ENCODE measurements at places on chromosomes 11 and 22.

GRCh38 chr11:8099291-8099899 lies 18.4 kb downstream of the TUB start:
- DNase-seq: peak; percentile 84

GRCh38 chr11:390175-390574 lies 3.8 kb upstream of the PKP3 start:
- DNase-seq: no peak

- DNase-seq: no peak
These were observed 102.6 kb downstream of the PLEKHA7 start for GRCh38 chr11:16911658-16912057.

DNA sequence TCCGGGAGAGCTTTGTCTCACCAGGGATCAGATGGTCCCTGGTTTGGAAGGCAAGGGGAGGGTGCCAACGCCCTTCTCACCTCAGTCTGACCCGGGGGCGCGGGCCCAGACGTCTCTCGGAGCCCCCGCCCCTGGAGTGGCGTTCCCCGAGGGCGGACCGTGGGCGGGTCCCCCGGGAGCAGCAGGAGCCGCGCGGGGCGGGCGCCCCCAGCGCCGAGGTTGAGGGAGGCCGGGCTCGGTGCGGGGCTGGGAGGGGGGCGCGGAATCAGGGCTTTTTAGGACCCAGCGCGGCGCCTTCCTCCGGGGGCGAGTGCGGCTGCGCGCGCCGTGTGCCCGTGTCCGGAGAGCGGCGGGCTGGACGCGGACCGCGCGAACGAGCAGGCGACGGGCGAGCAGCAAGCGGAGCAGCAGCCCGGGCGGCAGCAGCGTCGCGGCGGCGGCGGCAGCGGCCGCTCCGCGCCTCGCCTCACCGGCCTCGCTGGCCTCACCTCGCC lies at the start of gene KCNC1:
Gene KCNC1, plus strand, starts transcription at position 364 of the 494 bp plus-strand sequence. CDS start 1,222 bp downstream, outside the sequence.
- peak; percentile 53 for DNase-seq

DNA sequence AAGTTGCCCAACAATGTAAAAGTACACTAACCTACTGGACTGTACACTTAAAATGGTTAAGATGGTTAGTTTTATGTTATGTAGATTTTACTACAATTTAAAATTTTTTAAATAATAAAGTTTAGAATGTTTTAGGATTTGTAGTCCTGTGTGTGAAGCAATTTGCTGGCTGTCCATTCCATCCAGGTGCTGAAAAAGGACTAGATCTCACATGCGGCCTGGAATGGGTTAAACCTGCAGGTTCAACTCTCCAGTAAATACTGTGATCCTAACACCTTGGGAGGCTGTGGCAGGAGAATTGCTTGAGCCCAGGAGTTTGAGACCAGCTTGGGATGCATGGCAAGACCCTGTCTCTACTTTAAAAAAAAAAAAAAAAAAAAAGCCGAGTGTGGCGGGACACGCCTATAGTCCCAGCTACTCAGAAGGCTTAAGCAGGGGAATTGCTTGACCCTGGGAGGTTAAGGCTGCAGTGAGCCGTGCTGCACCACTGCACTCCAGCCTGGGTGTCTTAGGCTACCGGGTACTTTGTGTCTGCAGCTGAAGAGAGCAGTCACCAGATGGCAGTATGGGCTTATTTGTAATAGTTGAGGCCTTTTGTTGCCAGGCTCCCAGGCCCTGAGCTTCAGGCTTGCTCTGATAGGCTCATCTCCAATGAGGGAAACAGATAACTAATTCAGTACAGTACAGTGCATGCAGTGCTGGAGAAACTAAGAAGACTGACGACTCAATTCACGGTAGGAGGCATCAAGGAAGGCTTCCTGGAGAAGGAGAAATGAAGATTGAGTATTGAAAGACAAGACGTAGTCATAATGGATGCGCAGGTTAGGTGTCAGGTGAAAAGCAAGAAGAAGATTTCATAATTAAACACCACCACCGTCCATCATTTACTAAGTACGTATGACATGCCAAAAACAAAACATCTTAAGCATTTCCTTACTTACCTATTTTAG lies 64.7 kb upstream of the ASPHD2 start:
- peak; percentile 78 for DNase-seq

- DNase-seq: no peak
These were observed 49.5 kb downstream of the SBF1 start for GRCh38 chr22:50425179-50425916.

DNA sequence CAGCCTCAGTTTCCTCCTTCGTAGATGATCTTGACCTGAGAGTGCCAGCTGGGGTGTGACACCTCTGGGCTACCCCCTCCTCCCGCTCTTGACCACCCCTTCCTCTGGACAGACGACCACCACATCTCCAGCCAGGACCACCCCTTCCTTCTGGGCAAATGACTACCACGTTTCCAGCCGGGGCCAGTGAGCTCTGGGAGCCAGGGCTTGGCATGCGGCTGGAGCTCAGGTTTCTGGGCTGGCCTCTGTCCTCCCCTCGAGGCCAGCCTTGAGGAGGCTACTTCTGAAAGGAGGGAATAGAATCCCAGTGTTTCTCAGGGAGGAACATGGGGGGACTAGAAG lies 120.9 kb downstream of the KCNQ1OT1 start:
- no peak for DNase-seq

DNA sequence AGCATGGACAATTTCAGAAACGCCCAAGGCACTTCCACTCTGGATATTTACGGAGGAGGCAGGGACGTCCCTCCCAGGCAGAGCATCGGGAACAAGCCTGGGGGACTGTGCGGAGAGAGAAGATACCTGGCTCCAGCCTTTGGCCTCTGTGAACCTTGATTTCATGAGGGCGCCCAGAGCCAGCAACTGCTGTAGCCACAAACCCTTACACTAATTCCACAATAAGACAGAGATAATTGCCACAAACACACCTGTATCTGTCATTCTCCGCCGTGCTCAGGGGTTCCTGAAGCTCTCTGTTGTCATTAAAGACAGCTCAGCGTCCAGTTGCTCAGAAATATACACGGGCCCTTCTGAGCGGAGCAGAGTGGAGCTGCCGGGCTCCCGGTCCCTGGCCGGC lies 1292.1 kb downstream of the TBC1D22A start:
- DNase-seq: no peak

DNA sequence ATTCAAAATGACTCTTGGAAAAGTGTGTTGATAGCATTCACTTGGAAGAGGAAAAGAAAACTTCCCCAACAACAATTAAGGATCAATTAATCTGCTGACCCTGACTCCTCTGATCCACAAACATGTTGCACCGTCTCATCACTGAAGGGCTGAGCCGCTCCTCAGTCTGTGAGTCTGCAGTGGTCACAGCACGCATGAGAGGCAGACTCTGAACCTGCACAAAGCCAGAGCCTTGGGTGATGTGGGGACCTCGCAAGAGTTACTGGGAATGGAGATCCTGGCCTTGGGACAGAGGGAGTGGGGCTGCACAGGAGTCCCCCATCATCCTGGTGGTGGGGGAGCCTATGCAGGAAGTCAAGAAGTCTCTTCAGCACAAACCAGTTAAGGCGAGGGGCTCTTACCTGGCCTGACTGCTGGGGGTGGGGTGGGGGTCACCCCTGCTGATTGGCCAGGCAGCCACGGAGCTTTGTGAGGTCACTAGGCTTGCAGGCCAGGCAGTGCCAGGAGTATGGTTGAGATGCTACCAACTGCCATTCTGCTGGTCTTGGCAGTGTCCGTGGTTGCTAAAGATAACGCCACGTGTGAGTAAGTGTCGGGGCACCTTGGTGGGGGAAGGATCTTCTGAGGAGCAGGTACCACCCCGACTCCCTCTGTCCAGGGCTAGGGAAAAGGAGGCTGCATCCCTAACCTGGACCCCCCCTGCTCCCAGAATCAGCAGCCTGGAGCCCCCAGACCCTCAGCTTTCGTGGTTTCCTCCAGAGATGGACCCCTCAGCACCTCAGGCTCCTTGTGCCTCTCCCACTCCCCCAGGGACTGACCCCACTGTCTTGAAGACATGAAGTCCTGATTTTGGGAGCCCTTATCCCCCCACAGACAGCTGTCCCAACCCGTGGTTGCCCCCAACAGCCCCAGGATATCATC lies at the start of gene ACR:
Gene ACR, plus strand, starts transcription at position 477 of the 921 bp plus-strand sequence. Its CDS starts 32 bp downstream, at position 509.
- no peak for DNase-seq

DNA sequence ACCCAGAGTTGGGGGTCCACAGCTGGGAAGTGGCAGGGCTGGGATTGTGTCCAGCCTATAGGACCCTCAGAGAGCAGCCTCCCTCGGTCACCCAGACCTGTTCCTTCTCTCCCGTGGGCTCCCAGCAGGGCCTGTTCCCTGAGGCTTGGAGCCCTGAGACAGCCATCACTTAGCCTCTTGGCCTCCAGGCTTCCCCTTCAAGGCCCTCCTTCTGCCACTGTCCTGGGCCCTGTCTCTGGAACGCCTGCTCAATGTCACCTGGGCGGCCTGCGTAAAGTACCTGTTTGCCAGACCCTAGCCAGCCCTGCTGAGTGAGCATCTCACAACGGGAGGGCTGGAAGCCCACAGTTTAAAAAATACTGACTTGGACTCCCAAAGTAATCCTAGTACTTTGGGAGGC lies 6.5 kb downstream of the MGAT3 start:
- DNase-seq: no peak

DNA sequence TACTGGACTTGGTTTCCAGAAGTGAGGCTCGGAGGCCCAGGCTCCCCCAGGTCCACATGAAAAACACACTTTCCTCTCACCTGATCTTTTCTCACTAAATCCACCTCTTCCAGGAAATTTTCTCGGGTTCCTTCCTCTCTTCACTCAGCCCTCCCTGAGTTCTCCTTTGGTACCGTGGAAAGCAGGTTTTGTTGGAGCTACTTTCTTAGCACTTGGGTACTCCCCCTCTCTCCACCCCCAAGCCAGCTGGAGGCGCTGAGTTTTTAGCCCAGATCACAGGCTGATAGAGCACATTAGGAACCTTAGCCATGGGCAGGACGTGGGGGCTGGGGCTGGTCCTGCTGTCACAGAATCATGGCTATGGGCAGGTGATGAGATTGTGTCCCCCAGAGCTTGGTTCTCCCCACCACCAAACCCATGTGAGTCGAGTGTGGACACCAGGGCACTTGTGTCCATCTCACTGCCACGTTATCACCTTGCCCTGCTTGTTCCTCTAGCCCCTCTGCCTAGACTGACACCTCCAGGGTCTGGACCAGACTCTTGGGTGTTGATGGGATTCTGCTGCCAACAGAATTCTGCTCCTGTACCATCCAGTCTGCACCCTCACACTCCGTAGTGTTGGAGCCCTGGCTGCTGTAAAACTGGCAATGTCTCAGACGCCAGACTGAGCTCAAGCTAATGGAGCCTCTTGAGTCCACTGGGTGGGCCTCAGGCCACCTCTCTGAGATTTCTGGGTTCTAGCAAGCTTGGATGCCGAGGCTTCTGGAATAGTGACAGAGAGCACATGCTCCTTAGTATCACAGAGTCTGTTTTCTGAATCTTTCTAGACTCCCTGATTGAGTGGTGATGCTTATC lies 74.9 kb upstream of the NARS2 start:
- no peak for DNase-seq

DNA sequence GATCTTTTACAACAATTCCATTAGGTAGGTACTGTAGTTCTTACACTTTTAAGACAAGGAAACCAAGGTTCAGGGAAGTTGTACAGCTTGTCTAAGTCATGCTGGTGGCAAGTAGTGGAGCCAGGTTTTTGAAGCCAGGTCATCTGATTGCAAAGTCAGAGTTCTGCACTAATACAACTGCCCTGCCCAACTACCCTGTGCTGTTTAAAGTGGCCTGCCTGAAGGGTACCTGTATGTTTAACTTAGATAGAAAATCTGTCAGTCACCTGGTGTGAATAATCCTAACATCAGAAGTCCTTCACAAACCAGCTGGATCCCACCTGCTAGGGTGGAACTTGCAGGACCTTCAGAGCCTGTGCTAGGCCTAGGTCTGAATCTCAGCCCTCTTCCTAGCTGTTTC lies 44.2 kb downstream of the ARFGAP2 start:
- DNase-seq: no peak

DNA sequence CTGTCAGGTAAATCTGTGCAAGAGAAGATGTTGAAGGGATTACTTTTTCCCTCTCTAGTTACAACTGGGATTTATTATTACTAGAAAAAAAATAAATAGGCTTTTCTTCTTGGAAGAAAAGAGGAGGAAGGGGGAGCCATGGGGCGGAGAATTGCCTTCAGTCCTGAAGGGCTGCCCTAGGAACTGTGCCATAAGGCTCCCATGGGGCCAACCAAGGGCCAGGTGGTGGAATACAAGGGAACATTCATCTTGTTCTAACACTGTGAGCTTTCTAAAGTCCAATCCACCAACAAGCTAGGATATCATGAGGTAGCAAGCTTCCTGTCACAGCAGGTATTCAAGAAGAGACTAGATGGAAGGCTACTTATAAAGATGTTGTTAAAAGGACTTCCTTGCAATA lies 24.8 kb upstream of the NRIP3 start:
- DNase-seq: no peak

Measured in fibroblast of lung (primary cell).